ENCODE measurements at places on chromosomes 6 and 20.
A peak's percentile ranks its signal among the peaks of the same experiment; 100 is the strongest.

DNA sequence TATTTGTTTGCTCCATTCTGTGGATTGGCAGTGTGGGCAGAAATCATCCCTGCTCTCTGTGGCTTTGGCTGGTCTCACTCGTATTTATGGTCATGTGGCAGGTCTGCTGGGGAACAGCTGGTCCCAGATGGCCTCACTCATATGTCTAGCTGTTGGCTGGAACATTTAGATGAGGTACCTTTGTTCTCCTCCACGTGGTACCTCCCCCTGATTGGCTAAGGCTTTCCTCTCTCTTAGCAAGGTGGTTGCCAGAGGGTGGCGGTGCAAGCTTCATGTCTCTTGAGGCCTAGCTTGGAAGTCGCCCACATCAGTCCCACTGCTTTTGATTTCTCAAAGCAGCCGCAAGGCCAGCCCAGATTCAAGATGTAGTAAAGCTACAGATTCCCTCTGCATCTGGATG lies 348.5 kb upstream of the BTBD3 start:
- no peak for DNase-seq

GRCh38 chr6:136150961-136151360 lies 99.2 kb downstream of the MTFR2 start:
- DNase-seq: no peak

- no peak for DNase-seq
These were observed 11.4 kb upstream of the PDE10A start for GRCh38 chr6:165674155-165675029.

- no peak for DNase-seq
These were observed at the start of gene PRRT1 for GRCh38 chr6:32151863-32152768. Gene PRRT1 (minus strand): TSS chr6:32151939. CDS start chr6:32151827, 112 bp downstream.

GRCh38 chr6:7691675-7692452 lies 34.0 kb upstream of the BMP6 start:
- peak; percentile 60 for DNase-seq

GRCh38 chr6:73131706-73132105 lies 93.6 kb downstream of the KHDC1L start:
- no peak for DNase-seq

- DNase-seq: no peak
These were observed 64.2 kb upstream of the XRN2 start for GRCh38 chr20:21238818-21239536.

GRCh38 chr20:49482621-49483017 lies at the start of gene KCNB1:
Gene KCNB1 (minus strand): TSS chr20:49482668. CDS start chr20:49482480, 188 bp downstream.
- DNase-seq: peak; percentile 12

GRCh38 chr6:169991031-169991390 lies 239.6 kb downstream of the ERMARD start:
- DNase-seq: no peak

- no peak for DNase-seq
These were observed 28.6 kb downstream of the CDK19 start for GRCh38 chr6:110786696-110787095.

DNA sequence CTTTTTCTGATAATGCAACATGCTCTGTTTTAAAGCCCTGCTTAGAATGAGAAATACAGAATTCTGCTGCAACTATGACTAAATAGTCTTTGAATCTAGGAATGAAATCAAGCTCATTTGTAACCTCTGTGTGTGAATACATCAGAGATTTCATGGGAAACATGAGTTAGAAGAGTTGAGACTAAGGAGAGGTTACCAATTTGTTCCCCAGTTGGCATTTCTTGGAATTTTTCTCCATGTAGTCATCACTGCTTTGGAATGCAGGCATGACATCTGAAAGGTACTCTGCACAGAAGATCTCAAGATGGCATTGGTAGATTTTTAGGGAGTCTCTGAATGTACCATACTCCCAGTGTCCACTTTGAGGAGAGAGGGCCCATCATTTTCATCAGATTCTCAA lies 237.2 kb downstream of the TFAP2A start:
- DNase-seq: no peak

DNA sequence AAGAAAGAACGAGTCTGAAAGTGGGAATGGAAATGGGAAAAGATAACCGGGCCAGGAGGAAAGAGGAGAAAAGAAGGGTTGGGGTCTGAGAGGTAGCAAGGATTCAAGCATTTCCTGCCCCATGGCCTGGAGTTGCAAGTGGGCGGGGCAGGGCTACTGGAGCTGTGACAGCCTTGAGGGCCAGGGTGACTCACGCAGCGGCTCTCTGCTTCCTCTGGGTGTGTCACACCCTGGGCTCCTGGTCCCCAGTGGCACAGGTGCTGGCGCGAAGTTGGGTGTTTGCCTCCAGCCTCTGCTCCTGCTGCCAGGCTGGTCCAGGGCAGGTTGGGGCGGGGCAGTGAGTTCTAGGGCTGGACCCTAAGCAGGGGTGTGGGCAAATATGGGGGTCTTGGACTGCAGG lies 3.3 kb upstream of the ULBP3 start:
- peak; percentile 32 for DNase-seq

DNA sequence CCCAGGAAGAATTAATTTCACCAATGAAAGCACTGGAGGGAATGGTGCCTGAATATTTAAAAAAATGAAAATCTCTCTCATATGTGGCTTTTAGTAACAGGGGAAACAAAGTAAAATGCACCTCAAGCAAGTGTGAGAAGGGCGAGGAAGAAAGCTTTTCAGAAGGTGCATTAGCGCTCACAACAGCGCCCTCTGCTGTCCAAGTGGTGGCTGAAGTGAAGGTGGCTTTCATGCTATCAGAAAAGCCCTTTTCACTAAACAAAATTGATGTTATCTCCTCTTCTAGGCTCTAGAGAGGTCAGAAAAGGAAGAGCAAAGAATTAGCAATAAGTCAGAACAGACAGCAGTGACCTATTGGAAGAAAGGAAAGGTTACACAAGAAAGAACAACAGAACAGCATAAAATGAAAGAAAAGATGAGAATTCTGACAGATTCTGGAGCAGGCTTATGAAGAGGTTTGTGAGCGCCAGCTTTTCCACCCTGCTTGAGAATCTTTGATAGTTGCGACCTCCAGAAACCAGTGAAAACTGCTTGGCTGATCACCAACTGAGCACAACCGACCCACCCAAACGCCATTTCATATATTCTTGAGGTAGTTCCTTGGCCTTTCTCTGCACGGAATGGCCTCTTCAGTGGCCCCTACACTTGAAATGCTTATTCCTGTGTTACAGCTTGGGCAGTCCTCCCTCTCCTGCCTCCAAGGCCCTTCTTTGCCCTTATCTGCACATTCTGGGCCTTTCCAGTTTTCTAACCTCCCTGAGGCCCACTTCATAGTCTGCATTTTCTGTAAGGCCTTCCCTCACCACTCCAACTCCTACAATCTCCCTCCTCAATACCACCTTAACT lies 45.3 kb downstream of the SMLR1 start:
- peak; percentile 6 for DNase-seq

GRCh38 chr20:62697468-62697912 lies 11.1 kb upstream of the NTSR1 start:
- DNase-seq: no peak

Data from astrocyte (in vitro differentiated cells and primary cell).